ENCODE measurements at places on chromosomes 5 and 9.

- DNase-seq = no peak
These were observed 954.7 kb upstream of the ARRDC3 start for GRCh38 chr5:92337772-92338234.

DNA sequence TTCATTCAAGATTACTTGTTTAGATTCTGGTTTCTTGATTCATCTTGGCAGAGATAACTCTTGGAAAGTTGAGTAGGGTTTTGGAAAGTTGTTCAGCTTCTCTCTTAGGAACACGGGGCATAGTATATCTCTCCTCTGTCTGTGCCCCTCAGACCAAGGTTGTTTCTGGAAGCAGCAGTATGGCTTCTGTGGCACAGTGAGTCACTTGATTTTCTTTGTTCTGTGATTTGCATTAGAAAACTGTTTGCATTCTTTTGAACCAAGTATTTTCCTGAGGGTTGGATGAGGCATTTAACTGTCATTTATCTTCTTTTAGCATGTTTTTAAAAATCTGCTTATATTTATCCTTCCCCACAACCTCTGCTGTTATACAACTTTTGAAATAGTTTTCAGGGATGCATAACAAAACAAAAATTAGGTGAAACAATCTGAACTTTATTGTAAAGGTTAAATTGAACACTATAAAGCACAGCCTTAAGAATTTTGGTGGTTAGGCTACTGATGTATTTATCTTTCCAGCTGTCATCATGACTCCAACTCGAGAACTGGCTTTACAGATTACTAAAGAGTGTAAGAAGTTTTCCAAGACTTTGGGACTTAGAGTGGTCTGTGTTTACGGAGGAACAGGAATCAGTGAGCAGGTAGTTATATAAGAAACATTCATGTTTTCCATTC is 26.5 kb downstream of the DDX46 start:
- no peak for DNase-seq

GRCh38 chr9:28212979-28213378 is 639.7 kb upstream of the C9orf72 start:
- no peak for DNase-seq

- DNase-seq = no peak
These were observed 103.5 kb downstream of the GLIS3 start for GRCh38 chr9:4196376-4196775.

DNA sequence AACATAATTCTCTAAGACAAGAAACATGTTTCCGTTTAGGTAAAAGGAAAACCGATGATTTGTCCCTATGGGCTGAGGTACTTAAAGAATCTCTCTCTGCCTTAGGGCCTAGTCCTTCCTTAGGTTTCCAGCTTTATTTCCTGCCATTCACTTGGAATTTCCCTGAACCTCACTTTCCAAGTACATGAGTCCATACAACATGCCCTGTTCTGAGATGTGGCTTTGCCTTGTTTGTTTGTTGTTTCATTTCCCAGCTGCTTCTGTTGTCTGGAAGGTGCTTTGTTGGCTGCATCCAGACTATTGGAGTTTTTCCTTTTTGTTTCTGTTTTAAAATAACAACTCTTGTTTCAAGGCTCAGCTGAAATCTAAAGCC is 95.2 kb downstream of the ALDH1A1 start:
- no peak for DNase-seq

DNA sequence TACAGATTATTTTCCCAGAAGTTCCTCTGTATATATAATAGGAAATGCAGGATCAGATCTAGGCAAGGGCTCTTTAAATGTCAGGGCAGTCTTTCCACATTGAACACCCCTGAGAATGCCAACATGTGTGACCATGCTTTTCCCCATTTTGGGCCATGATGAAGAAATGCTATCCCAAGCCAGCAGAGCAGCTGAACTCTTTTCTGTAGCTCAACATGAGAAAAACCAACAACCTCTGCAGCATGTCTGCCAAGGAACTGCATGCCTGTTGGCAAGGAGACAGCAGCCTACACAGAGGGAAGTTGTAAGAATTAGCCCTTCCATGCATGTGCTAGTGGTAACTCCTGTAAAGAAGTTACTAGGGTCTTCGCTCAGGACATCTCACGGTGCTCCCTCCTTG is 9.5 kb upstream of the IFNK start:
- no peak for DNase-seq

GRCh38 chr5:39712316-39713249 is 287.8 kb upstream of the DAB2 start:
- no peak for DNase-seq
